Breast epithelium (tissue), 4 donors: ENCODE measurements at places on chromosomes 3 and 15. TPM values are rescaled to one million over a fixed set of nuclear protein-coding genes. Genes with fewer than 3 reads are reported as not detected.

Gene ANKUB1
- total RNA-seq, result not detected

DNA sequence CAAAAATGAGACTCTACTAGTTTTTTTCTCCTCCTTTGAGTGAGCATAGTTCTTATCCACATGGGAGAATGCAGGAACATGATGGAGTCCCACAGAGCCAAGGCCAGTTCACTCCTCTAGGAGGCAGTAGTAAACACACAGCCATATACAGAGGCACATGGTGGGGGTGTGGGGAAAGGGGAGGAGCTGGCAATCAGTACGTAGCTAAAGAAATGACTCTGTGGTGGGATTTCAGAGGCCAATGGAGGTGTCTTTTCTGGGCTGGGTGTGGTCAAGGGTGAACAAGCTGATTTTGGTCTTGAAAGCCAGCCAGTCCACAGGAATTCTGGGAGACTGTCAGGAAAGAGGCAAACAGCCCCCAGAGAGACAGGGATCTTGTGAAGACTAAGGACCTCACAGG is 6.6 kb upstream of the RAB11A start:
- no peaks in the 10 kb centered on the region for H3K27me3 ChIP-seq
- H3K4me3 ChIP-seq, result no peak overlapping the region
- no peaks in the 10 kb centered on the region for H3K4me1 ChIP-seq
- no peak for DNase-seq
- H3K36me3 ChIP-seq, result no peaks in the 10 kb centered on the region

- no peak overlapping the region for H3K4me3 ChIP-seq
- no peaks in the 10 kb centered on the region for H3K27me3 ChIP-seq
Measured at GRCh38 chr3:112437146-112438022, 61.9 kb downstream of the BTLA start.

Gene P2RY13
- total RNA-seq, result 6.9 TPM
